Neural progenitor cell (in vitro differentiated cells): ENCODE measurements at places on chromosomes 1 and 21. TPM values are rescaled to one million over a fixed set of nuclear protein-coding genes. Genes with fewer than 3 reads are reported as not detected.

- H3K27ac ChIP-seq = no peak overlapping the region
- H3K27me3 ChIP-seq = no peaks in the 10 kb centered on the region
- H3K4me1 ChIP-seq = peaks cover 47% of the 10 kb centered on the region
- no peaks in the 10 kb centered on the region for H3K36me3 ChIP-seq
- no peak overlapping the region for H3K4me3 ChIP-seq
Observed at GRCh38 chr1:16120407-16120806, 35.5 kb downstream of the EPHA2 start.

AGMAT gene
- total RNA-seq = 0.84 and 0.86 TPM in 2 replicates

ARL8A gene
- total RNA-seq = 13.3 and 29.6 TPM in 2 replicates

ELOA gene
- 29.1 and 30.0 TPM in 2 replicates for total RNA-seq

DNA sequence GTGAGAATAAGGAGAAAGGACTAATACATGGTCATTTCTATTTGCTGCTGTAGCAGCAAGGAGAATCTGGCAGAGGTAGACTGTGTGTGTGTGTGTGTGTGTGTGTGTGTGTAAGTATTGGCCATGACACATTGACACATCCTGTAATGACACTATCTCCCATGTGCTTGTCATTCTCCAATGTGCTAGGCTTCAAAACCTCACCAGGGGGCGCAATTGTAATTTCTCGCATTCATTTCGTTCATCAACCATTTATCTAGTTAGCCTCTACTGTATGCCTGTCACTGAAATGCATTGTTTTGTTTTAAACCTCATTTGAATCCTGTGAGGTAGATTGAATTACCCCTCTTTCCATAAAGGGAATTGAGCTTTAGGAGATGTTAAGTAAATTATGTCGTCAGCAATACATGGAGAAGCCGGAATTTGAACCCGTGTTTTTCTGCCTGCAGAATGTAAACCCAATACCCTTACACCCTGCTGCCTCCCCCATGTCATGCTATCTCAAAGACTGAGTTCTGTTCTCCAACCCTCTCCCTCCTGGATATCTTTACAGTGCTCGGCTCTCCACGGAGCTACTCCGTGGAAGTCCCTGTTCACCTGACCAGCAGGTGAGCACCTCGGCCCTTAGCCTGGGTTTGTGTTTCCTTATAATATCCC, 100.8 kb downstream of the UCK2 start:
- H3K27ac ChIP-seq = no peak overlapping the region
- peak; percentile 60 for DNase-seq
- H3K4me3 ChIP-seq = no peak overlapping the region
- no peaks in the 10 kb centered on the region for H3K36me3 ChIP-seq
- H3K4me1 ChIP-seq = peaks cover under 1% of the 10 kb centered on the region
- no peaks in the 10 kb centered on the region for H3K27me3 ChIP-seq

DNA sequence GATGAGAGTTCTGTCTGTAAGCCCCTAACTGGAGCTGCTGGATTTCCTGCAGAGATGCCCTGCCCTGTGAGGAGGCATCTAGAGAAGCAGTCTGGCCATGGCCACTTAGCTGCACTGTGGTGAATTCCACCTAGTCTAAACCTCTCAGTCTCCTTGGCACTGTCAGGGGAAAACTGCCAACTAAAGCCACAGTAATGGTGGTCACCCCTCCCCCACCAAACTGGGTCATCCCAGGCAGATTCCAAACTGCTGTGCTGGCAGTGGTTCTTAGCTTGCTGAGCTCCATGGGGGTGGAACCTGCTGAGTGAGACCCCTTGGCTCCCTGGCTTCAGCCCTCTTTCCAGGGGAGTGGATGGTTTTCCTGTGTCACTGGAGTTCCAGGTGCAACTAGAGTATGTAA, 740.6 kb downstream of the RWDD3 start:
- H3K27ac ChIP-seq = no peak overlapping the region
- no peaks in the 10 kb centered on the region for H3K27me3 ChIP-seq
- no peaks in the 10 kb centered on the region for H3K36me3 ChIP-seq
- no peaks in the 10 kb centered on the region for H3K4me1 ChIP-seq
- no peak for DNase-seq
- H3K4me3 ChIP-seq = no peak overlapping the region

LEPROT gene
- 44.3 and 49.2 TPM in 2 replicates for total RNA-seq

GRCh38 chr1:190098756-190099155, 378.9 kb downstream of the BRINP3 start:
- H3K27me3 ChIP-seq = no peaks in the 10 kb centered on the region
- DNase-seq = no peak
- H3K4me1 ChIP-seq = no peaks in the 10 kb centered on the region
- H3K27ac ChIP-seq = no peak overlapping the region
- no peaks in the 10 kb centered on the region for H3K36me3 ChIP-seq

DNA sequence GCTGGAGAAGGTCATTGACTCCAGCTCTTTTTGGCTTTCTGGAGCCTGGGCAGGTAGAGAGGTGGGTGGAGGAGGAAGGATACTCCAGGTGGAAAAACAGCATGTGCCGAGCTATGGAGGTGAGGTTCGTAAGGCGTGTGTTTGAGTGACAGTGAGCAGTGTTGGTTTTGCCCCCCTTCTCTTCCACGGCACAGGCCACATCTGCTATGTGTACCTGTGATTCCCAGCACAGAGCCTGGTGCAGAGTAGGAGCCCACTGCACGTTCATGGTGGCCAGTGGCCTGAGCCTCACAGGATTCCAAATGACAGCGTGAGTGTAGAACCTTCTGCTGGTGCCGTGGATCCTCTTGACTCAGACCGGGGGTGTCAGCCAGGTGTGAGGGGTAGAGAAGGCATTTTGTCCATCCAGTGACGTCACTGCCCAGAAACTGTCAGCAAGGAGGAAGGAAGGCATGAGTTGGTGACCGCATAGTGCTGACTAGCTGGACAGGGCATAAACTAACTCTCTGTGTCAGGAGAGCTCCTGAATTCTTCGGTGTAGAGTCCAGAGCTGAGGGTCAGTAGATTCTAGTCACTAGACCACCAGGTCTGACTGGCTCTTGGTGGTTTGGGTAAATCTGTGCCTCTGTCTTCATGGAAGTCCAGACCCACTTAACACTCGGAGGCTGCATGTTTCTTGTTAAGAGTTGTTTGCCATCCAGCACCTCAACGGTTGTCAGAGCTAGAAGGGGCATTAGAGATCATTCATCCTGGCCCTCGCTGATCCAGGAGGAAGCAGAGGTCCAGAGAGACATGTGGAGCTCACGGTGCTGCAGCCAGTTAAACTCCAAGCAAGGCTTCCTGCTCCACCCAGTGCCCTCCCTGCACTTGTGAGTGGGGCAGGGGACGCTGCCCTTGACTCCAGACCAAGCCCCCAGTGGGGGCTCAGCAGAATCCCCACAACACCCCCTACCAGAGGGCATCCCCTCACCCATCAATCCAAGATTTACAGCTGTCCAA, 3.8 kb downstream of the QSOX1 start:
- H3K4me3 ChIP-seq = no peak overlapping the region
- H3K27me3 ChIP-seq = peaks cover 23% of the 10 kb centered on the region
- peaks cover 9% of the 10 kb centered on the region for H3K4me1 ChIP-seq

- no peaks in the 10 kb centered on the region for H3K36me3 ChIP-seq
- H3K4me3 ChIP-seq = no peak overlapping the region
- H3K27ac ChIP-seq = no peak overlapping the region
- DNase-seq = peak; percentile 56
- no peaks in the 10 kb centered on the region for H3K27me3 ChIP-seq
Observed at GRCh38 chr1:181152892-181153633, 64.6 kb downstream of the IER5 start.

HSD11B1 gene
- not detected in 2 replicates for total RNA-seq

GRCh38 chr1:31938184-31938975, at the start of gene PTP4A2:
TSS of gene PTP4A2 (minus strand) at chr1:31938368. CDS start at chr1:31919065, 19,303 bp downstream.
- peak; percentile 97 for DNase-seq
- H3K36me3 ChIP-seq = no peaks in the 10 kb centered on the region
- H3K27ac ChIP-seq = peak within 1 kb of the TSS; percentile 71
- no peaks in the 10 kb centered on the region for H3K27me3 ChIP-seq

SELE gene
- total RNA-seq = not detected in 2 replicates

DNA sequence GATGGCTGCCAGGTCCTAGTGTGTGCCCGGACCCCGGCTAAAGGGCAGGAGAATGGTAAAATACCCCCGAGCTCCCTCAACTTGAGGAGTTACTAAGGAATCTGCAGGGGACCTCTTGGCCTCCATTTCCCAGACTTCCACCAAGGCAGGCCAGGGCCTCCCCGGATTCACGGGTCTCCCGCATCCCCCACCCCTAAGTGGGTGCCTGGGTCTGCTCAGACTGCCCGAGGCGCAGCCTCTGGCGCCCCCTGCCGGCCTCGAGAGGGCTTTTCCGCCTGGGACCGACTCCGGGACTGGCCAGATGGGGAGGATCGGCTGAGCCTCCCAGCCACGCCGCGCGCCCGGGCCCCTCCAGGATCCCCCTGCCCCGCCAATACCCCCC, 1.7 kb downstream of the PLEKHG5 start:
- H3K36me3 ChIP-seq = no peaks in the 10 kb centered on the region
- peak overlapping the region; percentile 79 for H3K4me3 ChIP-seq
- peak; percentile 88 for DNase-seq
- peaks cover 14% of the 10 kb centered on the region for H3K27me3 ChIP-seq
- H3K27ac ChIP-seq = no peak overlapping the region
